ENCODE measurements at places on chromosomes 12 and 14.
A peak's percentile ranks its signal among the peaks of the same experiment; 100 is the strongest.

GRCh38 chr12:12720672-12721161 is 3.5 kb downstream of the CDKN1B start:
- peak; percentile 27 for DNase-seq

DNA sequence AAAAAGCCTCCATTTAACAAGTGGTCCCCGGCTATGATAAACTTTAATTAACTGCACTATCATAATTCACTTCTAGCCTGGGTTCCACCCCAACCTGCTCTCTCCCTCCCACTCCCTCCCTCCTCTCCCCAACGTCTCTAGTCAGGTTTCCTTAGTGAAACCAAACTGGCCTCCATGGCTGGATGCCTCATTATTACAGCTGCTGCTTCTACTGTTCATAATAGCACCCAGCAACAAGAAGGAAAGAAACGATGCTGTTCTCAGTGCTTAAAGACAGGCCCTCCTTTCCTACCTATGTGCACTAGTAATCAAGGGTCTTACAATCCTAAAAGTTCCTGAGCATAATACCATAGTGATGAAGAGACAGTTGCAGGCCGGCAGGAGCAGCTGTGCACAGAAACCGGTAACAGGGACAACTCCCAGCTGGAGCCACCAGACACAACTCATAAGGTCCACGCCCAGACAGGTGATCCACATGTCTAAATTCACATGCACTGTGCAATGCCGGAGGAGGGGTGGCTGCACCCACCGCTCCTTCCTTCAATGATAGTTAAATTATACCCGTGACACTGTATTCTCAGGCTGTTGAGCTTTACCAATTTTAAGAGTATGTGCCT is 6.2 kb downstream of the IRF2BPL start:
- no peak for DNase-seq

DNA sequence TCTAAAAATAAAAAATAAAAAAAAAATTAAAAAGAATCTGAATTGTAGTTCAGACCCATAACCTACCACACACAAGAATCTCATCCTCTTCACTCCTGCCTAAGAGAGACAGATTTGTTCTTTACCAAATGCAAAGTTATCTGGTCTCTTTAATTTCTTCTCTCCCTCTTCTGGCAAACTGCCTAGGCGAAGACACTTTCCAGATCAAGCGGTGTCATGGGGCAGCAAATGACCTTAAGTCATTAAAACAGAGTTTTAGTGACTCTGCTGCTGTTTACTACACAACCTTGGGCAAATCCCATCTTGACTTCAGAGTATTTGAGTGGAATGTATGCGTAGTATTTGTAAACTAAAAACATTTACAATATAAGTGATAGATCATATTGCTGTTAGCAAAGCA is 60.9 kb upstream of the NID2 start:
- no peak for DNase-seq

DNA sequence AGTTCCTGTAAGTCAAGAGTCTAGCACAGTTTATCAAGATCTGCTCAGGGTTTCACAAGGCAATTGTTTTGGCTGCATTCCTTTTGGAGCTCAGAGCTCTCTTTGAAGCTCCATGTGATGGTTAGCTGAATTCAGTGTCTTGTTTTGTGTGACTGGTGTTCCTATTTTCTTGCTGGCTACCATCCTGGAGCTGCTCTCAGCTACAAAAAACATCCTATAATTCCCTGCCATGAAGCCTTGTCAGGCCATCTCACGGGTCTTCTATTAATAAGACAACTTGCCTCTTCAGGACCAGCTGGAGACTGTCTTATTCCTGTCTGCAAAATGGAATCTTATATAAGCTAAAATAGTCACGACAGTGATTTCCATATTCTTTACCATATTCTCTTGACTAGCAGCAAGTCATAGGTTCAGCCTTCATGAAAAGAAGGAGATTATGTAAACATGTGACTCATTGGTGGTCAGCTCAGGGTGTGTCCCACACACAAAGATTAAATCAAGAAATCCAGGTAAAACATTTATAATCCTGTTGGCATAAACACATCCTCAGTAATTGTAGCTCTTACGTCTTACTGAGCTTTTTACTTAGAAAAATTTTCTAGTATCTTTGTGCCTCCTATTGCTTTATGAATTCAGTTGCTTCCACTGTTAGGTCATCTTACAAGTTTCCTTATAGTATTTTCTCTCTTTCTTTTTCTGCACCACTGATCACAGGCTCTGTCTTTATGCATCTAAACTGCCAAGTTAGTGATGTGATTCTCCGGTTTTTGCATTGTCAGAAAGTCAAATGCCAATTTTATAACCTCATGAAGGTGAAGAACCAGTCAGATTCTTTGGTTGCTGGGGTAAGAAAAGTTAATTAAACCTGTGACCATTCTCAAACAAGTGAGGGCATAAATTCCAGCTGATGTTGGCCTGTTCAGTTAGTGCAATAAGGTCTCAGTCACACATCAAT is 378.5 kb upstream of the MGAT4C start:
- no peak for DNase-seq

GRCh38 chr12:130686511-130686991 is 29.5 kb downstream of the RIMBP2 start:
- DNase-seq, result no peak

DNA sequence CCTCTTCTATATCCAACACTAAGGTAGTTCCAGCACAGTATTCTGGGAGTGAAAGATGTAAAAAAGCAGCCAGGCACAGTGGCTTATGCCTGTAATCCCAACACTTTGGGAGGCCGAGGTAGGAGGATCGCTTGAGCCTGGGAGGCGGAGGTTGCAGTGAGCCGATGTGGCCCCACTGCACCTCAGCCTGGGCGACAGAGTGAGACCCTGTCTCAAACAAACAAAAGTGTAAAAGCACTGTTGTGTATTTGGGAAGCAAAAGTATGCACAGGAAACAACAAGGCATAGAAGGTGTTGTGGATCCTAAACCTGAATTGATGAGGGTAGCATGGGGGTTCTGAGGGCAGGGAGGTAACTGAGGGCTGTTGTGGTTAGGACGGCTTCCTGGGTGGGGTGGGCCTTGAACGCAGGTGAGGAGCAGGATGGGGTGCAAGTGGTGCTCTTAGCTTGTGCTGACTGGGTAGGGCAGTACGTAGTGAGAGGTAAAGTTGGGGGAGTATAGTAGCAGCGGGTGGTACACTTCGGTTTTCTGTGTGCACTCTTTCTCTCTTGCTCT is 64.2 kb downstream of the RASSF3 start:
- peak; percentile 79 for DNase-seq

DNA sequence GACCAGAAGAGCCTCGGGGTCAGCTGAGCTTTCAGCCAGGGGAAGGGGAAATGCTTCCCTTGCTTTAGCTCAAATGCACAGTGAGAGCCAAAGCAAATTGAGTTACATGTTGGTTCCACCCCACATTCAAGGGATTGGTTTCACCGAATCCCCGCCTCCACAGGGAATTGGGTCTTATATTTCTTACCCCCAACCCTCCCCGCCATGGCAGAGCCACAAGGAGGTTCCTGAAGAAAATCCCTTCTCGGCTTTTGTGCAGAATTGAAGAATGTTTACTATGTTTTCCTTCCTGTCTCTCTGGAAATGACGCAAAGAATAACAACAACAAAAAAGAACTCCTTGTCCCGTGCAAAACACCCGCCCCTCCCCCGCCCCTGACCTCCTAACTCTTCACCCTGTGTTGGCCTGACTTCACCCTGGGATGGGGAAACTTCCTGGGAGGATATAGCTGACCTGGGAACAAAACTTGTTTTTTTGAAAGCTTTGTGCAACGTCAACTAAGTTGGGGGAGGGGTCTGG is 21.9 kb upstream of the CIPC start:
- no peak for DNase-seq

GRCh38 chr14:61611880-61612630 is 83.3 kb upstream of the HIF1A start:
- no peak for DNase-seq

GRCh38 chr12:9147461-9147860 is 31.7 kb upstream of the A2M start:
- DNase-seq, result no peak

- no peak for DNase-seq
Measured at GRCh38 chr12:41777064-41777790, 367.4 kb downstream of the GXYLT1 start.
